ENCODE measurements at places on chromosomes 2 and 18.

- no peak for DNase-seq
These were observed 236.6 kb downstream of the PTH2R start for GRCh38 chr2:208643145-208643544.

GRCh38 chr2:96135171-96135570 lies 3.1 kb downstream of the ASTL start:
- no peak for DNase-seq

DNA sequence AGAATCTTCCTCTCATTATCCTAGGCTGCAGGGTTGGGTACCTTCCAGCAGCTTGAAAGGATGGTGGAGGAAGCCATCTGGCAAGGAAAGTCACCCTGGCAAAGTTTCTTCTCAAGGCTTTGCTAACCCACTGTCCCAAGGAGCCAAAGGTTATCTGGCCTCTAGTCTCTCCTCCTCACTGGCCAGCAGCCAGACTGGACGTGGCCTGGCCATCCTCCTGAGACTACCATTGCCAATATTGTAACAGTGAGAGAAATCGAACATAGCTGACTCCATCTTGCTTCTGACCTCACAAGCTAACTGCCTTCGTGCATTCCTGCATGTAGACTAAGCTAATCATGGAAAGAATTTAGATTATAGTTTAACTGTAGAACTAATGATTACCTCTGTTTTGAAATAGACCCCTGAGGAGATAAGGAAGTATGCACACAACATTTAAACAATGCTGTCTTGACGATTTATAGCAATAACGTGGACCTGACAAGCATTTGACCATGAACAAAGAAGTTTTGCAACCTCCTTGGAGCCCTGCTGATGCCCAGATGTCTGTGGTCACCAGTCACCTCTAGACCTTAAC lies 7.8 kb upstream of the ANXA4 start:
- no peak for DNase-seq

DNA sequence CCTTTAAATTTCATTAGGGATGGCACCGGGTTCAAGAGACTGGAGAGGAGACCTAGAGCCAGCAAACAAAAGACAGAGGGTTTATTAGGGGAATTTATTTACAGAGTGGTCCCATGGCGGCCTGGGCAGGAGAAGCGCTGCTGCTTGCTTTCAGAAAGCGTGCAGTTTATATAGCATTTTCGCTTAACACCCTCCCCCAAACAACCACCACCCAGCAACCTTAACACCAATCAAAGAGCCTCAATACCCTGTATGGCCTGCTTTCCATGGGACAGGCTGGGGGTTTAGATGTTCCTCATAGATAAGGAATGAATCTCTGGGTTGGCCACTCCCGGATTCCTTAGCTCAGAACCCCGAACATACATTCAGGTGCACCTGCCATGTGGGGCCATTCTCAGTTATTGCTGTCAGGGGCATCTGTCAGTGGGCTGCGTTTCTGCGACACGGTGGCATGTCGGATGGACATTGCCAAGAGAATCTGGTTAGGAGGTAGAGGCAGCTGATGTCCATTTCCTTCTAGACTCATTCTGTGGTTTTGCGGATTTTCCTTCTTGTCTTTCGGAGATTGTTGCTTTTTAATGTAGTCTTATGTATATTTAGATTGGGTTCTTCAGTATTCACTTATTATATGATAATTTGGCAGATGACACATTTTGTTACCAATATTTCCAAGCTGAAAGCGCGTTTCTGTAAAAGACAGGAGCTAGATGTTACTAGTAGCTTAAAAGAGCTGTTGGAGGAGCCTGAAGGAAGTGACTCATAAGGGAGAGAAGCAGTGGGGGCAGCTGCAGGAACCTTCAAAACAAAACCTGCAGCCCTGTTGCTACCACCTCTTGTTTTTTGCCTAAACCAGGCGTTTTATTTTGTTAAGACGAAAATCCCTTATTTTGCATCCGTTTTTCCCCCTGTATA lies 7.2 kb downstream of the AGAP1 start:
- no peak for DNase-seq

DNA sequence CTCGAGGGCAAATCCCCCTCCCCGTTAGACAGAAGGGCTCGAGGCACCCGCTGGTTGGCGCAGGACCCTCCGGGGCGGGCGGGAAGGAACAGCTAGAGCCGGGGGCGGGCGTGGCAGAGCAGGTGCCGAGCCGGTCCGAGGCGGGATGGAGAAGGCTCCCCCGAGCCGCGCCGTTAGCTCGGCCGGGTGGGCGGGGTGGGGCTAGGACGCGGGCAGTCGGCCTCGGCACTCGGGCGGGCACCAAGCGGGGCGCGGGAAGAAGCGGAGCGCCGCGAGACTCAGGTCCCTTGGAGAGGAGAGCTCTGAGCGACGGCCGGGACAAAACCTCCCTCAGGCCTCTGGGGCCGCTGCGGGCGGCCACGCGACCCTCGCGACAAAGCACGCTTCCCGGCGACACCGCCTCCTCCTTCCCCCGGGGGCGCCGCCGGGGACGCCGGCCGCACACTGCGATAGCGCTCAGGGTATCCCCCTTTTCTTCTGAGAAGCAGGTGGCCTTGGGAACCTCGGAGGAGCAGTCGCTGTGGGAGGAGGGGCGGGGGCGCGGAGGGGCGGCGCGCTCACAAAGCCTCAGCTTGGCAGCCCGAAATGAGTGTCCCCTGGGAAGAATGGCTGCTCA lies 721 bp downstream of the FHOD3 start:
- no peak for DNase-seq

DNA sequence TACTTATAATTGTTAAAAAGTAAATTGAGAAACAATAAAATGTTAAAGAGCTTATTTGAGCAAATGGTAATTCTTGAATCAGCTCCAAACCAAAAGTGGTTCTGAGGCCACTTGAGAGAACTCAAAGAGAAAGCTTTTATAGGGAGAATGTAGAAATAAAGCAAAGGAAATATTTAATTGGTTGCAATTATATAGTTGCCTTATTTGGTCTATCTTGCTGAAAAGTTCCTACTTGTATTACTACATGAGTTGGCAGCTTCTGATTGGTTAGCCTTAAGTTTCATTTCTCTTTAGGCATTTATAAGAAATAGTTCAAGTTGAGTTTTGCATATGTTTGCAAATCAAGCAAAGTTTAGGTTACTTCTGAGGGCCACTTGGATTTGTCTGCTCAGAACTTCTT lies 38.1 kb downstream of the SCN2A start:
- DNase-seq = no peak

DNA sequence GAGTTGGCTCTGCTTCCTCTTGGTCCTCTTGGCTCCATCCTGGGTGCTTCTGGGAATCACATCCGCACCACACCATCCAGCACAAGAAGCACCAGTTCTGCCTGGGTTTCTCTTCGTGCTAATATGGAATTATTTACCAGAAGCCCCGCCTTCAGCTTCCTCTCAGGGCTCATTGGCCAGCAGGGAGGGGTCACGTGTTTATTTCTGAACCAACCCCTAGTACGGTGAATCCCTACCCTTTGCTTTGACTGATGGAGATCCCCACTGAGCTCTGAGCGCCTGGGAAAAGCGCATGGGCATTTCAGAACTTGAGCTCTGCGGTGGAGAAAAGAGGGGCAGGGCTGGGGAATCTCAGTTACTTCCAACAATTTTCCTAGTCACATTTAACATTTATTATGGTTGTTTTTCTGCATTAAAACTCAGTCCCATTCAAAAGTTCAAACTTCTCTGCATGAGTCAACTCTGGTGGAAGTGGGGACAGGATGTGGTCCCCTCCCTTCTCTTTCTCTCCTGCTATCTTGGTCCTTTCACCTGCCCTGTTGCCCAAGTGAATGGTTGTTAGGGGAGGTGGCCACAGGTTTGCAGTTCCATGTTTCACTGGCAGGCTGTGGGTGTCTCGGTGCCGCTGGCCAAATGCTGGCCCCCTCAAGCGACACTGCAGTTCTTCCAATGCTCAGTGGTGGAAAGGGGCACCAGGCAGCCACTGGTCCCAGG lies 76.4 kb upstream of the TTC39C start:
- DNase-seq = no peak
